H9 (cell line): ENCODE measurements at places on chromosomes 1 and 21.

DNA sequence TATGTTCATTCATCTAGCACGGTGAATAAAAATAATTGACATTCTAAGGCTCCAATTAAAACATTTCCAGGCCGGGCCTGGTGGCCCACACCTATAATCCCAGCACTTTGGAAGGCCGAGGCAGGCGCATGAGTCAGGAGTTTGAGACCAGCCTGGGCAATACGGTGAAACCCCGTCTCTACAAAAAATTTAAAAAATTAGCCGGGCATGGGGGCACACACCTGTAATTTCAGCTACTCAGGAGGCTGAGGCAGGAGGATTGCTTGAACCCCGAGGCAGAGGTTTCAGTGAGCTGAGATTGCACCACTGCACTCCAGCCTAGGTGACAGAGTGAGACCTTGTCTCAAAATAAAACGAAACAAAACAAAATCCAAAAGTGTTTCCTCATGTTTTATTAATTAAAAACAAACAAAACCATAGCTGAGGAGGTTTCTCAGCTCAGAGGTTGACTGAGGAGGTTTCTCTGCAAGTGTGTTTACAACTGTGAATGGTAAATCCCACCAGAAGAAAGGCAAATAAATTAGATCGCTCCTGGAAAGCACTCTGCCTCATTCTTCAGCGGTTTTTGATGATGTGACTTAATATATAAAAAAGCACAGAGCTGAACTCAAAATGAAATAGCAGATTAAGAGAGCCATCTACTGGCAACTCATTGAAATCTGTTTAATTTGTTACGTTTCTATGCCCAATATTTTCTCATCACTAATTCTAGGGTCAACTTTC, 37.7 kb upstream of the ATG4C start:
- peaks cover 17% of the 10 kb centered on the region for H3K36me3 ChIP-seq
- no peaks in the 10 kb centered on the region for H3K4me1 ChIP-seq
- no peak overlapping the region for H3K27ac ChIP-seq
- no peaks in the 10 kb centered on the region for H3K27me3 ChIP-seq

DNA sequence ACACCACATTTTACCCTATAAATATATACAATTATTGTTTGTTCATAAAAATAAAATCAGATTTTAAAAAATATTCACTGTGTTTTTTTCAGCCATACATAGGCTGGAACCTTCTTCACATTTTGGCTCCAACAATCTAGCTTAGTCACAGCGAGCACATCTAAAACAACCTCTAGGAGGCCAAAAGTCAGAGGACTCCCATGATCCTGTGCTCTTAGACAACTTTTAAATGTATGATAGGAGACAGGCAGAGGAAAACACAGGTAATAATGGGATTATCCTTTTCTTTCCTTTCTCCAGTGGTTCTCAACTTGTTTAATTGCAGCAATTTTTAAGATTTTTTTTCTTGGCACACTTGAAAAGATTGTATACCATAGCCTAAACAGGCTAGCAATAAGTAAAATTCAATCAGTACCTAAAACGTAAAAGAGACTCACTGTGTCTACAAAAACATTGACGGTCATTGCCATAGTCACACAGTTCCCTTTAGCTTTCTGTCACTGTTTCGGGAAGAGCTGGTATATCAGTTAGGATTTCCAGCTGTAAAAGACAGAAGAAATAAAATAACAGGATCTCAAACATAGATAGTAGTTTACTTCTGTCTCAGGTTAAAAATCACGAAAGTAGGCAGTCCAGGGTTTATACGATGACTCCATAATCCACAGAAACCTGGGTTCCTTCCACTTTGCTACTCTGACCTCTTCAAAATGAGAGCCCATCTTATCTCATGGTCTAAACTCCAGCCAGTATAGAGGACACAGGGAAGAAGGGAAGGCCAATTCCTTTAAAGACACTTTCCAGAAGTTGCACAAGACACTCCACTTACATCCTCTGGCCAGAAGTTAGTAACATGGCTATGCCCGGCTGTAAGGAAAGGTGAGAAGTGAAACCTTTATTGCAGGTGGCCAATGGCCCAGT, 39.2 kb upstream of the CR1L start:
- no peak overlapping the region for H3K4me3 ChIP-seq
- no peak overlapping the region for H3K27ac ChIP-seq
- no peaks in the 10 kb centered on the region for H3K27me3 ChIP-seq
- H3K4me1 ChIP-seq, result no peaks in the 10 kb centered on the region

- no peaks in the 10 kb centered on the region for H3K4me1 ChIP-seq
- H3K4me3 ChIP-seq, result no peak overlapping the region
- no peak for DNase-seq
- no peak overlapping the region for H3K27ac ChIP-seq
- H3K27me3 ChIP-seq, result no peaks in the 10 kb centered on the region
Observed at GRCh38 chr21:26406526-26406925, 166.6 kb downstream of the CYYR1 start.

GRCh38 chr21:33968995-33969348, 53.4 kb upstream of the ATP5PO start:
- DNase-seq, result no peak
- no peaks in the 10 kb centered on the region for H3K36me3 ChIP-seq
- H3K27me3 ChIP-seq, result no peaks in the 10 kb centered on the region
- H3K27ac ChIP-seq, result no peak overlapping the region
- no peaks in the 10 kb centered on the region for H3K4me1 ChIP-seq
- no peak overlapping the region for H3K4me3 ChIP-seq

- H3K36me3 ChIP-seq, result peaks cover 2% of the 10 kb centered on the region; the same call in 1 of the 3 replicates
- no peak overlapping the region for H3K27ac ChIP-seq
- DNase-seq, result no peak
Observed at GRCh38 chr1:18929686-18930085, 26.8 kb downstream of the IFFO2 start.

GRCh38 chr1:54857746-54858561, 29.0 kb downstream of the DHCR24 start:
- H3K27me3 ChIP-seq, result no peaks in the 10 kb centered on the region
- no peak overlapping the region for H3K27ac ChIP-seq
- H3K36me3 ChIP-seq, result peaks cover 93% of the 10 kb centered on the region
- H3K4me3 ChIP-seq, result no peak overlapping the region
- no peak for DNase-seq

- H3K36me3 ChIP-seq, result peaks cover 1% of the 10 kb centered on the region; the same call in 2 of the 3 replicates
- DNase-seq, result no peak
- H3K4me3 ChIP-seq, result no peak overlapping the region
- H3K27me3 ChIP-seq, result no peaks in the 10 kb centered on the region
- H3K4me1 ChIP-seq, result no peaks in the 10 kb centered on the region
Observed at GRCh38 chr1:106548726-106549125, 507.7 kb upstream of the PRMT6 start.

GRCh38 chr1:108843390-108844137, 13.3 kb downstream of the AKNAD1 start:
- H3K4me3 ChIP-seq, result no peak overlapping the region
- no peaks in the 10 kb centered on the region for H3K4me1 ChIP-seq
- H3K36me3 ChIP-seq, result no peaks in the 10 kb centered on the region
- H3K27me3 ChIP-seq, result no peaks in the 10 kb centered on the region

GRCh38 chr21:45865106-45865835, 116.3 kb upstream of the COL6A1 start:
- no peaks in the 10 kb centered on the region for H3K27me3 ChIP-seq
- H3K27ac ChIP-seq, result no peak overlapping the region
- H3K36me3 ChIP-seq, result no peaks in the 10 kb centered on the region
- no peaks in the 10 kb centered on the region for H3K4me1 ChIP-seq
- peak; percentile 14 for DNase-seq

DNA sequence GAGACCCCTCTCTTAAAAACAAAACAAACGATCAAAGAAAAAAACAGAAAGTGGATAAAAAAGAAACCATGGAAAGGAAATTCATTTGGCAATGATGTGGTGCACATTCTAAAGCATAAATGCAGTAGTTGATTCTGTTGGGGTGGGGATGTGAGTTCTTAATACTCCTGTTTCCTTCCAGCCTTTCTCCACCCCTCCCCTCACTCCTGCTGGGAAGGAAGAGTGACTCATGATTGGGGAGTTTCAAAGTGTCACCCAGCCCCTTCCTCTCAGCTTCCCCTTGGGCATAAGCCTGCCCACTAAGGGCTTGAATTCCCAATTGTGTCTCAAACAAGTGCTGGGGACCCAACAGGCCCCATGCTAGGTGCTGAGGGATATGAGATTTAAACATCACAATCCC, 6.7 kb upstream of the PINK1 start:
- peaks cover 19% of the 10 kb centered on the region for H3K36me3 ChIP-seq
- no peak overlapping the region for H3K27ac ChIP-seq
- no peaks in the 10 kb centered on the region for H3K27me3 ChIP-seq
- DNase-seq, result no peak
- peaks cover 6% of the 10 kb centered on the region; the same call in 1 of the 2 replicates for H3K4me1 ChIP-seq
- no peak overlapping the region for H3K4me3 ChIP-seq

- DNase-seq, result peak; percentile 83
- H3K4me1 ChIP-seq, result no peaks in the 10 kb centered on the region; the same call in 1 of the 2 replicates
- no peak overlapping the region for H3K4me3 ChIP-seq
- H3K36me3 ChIP-seq, result no peaks in the 10 kb centered on the region
- H3K27me3 ChIP-seq, result no peaks in the 10 kb centered on the region
Observed at GRCh38 chr1:202625416-202626360, 84.6 kb downstream of the SYT2 start.

- no peak overlapping the region for H3K4me3 ChIP-seq
- DNase-seq, result no peak
Observed at GRCh38 chr1:229122606-229123005, 148.3 kb upstream of the RAB4A start.
